ENCODE measurements at places on chromosomes 3 and 15.
A peak's percentile ranks its signal among the peaks of the same experiment; 100 is the strongest.

DNA sequence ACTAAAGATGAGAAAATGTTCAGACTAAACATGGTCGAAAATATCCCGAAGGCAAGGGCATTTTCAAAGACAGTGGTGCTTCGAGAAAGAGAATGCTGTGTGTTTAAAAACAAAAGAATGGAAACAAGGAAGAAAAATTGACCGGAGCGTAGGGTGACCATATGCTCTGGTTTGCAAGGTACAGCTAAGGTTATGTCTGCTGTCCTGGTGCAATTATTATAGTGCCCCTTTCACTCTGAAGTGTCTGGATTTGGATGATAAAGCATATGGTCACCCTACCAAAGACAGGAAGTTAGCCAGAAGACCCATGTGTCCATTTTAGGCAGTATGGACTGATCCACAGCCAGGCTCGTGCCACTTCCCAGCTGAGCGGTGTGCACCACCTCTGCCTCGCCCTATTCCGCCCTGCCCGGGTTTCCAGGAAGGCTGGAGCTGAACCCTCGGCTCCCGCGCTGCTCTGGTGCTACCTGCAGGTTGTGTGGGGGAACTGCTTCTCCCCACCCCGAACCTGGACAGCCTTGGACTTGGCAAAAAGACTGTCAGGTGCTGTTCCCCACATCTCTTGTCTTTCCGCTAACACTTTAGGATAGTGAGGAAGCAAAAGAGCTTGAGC, 25.2 kb downstream of the GOLGA6D start:
- peak; percentile 7 for DNase-seq

- DNase-seq = peak; percentile 51
Observed at GRCh38 chr3:120767106-120767505, 24.6 kb downstream of the GTF2E1 start.

- no peak for DNase-seq
Observed at GRCh38 chr3:42503957-42504333, 1.5 kb downstream of the VIPR1 start.

- no peak for DNase-seq
Observed at GRCh38 chr3:84209474-84209873, 749.3 kb upstream of the CADM2 start.

DNA sequence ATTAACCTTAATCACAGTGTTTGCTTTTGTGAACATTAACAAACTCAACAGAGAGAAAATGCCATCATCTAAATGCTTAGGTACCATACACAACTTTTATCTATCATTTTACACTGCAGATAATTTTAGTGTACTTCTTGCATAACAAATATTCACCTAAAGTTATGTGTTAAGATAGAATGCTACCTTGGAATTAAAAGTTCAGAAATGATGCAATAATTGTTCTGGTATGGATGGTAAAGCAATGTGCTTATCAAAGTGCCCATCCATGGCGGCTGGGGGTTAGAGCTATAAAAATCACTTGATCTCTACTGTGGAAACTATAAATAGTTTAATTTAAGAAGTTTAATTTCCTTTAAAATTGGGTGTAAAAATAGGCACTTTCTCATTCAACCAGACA, 28.7 kb downstream of the SATB1 start:
- DNase-seq = no peak

DNA sequence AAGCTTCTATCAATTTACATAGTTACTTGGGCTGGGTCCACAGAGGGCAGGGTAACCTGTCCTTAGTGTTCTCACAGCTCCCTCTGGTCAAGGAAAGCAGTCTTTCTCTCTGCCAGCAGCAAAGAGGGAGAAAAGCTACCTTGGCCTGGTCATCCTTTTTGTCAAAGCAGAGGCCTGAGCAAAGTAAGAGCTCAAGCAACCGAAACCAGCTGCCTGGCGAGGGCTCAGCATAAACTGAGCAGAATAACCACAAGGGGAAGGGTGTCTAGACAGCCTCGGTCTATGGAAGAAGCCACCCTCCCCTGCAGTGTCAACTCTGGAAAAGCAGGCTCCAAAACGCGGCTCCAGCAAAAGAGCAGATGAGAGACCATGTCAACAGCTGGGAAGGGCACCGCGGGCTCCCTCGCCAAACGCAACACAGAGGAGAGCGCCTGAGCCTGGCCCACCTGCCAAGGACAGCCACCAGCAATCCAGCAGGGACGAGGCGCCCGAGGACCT, 17.4 kb downstream of the LRIG1 start:
- peak; percentile 43 for DNase-seq

Data from mesenchymal stem cell (in vitro differentiated cells and primary cell).